ENCODE measurements at places on chromosomes 5 and 9. TPM values are rescaled to one million over a fixed set of nuclear protein-coding genes. Genes with fewer than 3 reads are reported as not detected.

Gene ZDHHC11B
- polyA plus RNA-seq, result not detected

Gene ANKRD31
- 0.02 TPM for polyA plus RNA-seq

Gene C9orf50
- 0.26 TPM for polyA plus RNA-seq

Gene MEIKIN
- not detected for polyA plus RNA-seq

Gene LRRC70
- polyA plus RNA-seq, result 0.71 TPM

Gene PCDHGC4
- 0.46 TPM for polyA plus RNA-seq

- no peak for DNase-seq
Measured at GRCh38 chr9:121424024-121424432, 54.0 kb upstream of the STOM start.

GRCh38 chr5:73987915-73988314 is 361.9 kb downstream of the ARHGEF28 start:
- DNase-seq, result no peak

DNA sequence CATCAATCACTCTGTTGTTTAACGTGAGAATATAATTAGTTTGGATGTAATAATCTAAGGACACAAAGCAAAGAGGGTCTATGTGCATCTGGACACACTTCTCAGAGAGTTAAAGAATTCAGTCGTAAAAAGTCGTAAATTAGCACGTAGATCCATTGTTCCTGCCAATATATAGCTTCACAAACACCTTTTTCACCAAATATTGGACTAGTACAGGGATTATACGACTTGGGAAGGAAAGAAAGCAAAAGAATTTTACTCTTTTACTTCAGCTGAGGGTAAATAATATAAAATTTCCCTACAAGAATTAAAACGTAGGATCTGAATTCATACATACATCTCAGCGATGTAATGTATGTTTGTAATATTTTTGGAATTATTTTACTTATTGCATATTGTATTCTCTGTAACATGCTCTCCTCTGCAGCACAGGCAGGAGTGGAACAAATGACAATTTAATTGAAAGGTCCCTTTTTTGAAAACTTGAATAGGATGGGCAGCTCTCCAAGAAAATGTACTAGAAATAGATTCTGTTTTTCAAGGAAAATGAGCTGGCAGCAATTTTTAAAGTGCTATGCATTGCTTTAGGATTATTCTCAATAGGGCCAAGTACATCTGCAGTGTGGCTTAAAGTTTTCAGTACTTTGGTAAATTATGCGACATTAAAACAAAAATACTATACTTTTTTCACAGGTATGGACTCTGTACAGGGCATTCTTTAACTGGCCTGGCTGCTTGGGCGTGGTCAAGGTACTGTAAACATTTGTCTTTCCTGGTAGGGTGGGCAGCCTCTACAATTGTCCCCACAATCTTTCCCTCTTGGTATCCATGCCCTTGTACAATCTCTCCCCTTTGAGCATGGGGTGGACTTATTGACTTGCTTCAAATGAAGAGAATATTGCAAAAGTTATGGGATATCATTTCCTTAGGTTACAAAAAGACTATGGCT is 39.7 kb upstream of the HSD17B4 start:
- DNase-seq, result no peak

DNA sequence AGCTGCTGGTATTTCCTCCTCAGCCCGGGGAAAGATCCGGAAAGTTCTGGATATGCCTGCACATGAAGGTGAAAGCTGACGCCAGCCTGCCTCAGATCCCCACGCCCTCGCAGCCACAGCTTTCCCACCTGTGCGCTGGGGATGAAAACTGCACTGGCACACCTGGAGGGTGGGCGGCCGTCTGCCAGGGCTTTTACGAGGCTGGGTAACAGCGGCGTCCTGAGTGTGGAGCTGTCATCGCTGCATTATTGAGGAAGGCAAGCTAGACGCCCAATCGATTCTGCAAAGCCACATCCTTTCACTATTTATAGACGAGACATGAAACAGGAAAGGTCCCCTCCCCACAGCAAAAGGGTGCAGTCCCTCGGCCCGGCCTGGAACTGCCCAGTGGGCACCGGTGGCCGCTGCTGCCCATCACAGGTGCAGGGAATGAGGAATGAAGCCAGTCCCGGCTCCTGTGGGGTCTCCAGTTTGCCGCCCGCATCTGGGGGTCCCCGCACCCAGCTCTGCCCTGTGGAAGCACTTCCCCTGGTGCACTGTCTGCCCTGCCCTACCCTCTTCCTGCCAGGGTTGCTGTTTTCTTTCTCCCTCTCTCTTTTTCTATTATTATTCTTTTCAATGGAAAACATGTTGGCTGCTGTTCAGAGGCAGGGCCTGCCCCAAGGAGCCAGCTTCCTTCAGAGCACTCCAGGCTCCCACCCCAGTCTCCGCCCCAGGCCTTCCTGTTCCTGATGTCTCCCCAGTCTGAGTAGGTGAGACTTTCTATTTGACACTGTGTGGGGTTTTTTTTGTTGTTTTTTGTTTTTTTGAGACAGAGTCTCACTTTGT is 7.0 kb downstream of the NOTCH1 start:
- no peak for DNase-seq

DNA sequence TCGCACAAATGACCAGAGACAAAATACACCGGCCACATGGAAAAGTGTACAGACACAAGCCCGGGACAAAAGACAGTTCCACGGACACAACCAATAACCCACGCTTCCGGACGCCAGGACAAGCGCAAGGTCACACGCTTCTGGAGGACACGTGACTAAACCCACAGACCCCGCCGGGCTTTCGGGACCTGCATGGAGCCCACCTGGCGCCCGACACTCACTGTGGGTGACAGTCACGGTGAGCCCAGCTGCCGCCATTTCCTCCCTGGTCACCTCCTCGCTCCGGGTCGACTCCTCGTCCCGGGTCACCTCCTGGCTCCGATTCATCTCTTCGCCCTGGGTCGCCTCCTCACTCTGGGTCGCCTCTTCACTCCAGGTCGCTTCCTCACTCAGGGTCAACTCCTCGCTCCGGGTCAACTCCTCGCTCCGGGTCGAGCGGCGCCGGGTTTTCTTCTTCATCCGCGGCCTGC is 470 bp downstream of the BAG1 start:
- no peak for DNase-seq

GRCh38 chr9:2341126-2341525 is 280.5 kb upstream of the VLDLR start:
- DNase-seq, result no peak

DNA sequence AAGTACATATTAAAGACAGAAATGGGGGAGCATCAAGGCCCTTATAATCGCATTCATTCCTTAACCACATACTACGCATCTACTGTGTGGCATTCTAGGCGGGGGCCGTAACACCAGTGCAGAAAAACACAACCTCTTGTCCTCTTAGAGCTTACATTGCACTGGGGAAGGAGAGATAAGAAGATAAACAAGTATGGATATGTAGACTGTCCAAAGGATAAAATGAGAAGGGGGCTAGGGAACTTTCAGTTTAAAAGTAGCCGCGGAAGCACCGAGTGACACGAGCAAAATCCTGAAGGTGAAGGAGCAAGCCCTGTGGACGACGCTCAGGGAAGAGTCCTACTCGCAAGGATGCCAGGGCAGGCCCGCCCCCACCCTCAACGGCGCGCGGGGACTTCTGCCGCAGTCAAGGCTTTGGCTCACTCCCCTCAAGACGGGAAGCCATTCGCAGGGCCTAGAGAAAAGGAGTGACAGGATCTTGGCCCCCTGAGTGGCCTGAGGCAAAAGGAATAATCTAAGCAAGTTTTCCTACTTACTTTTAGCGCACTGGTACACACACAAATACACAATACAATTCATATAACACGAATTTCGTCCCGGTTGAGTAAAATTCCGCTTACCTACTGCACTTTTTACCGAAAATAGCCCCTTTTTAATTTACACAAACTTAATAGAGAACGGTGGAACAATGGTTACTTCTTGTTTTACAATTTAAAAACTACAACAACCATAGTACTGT is 1.3 kb upstream of the NIPBL start:
- no peak for DNase-seq

DNA sequence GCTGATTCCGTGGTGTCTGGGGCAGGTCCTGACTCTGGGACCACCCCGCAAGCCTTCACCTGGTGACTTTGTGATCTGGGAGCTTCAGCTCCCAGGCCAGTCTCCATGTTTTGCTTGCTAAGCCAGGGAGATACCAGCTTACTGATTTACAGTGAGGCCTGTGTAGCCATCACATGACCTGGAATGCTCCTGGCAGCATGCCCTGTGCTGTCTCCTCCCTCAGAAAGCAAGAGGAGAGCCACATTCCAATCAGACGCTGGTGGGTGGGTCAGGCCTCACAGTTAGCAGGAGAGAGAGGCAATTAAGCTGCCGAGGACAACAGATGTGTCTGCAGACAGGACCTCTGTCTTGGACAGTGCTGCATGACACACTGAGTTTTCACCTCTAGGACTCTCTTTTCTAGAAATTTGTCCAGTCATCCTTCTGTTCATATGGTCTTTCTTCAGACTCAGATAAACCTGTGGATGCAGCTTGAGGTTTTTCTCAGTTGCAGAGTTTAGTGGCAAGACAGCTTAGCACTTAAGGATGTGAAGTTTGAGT is 24.4 kb upstream of the GRPEL2 start:
- DNase-seq, result peak; percentile 90

GRCh38 chr5:41212935-41213334 is 397 bp downstream of the C6 start:
- DNase-seq, result no peak

- DNase-seq, result no peak
Measured at GRCh38 chr5:116947691-116948528, 373.3 kb upstream of the SEMA6A start.

GRCh38 chr5:160693831-160694465 is 158.1 kb downstream of the ATP10B start:
- DNase-seq, result no peak

- no peak for DNase-seq
Measured at GRCh38 chr5:7053125-7053524, 339.9 kb downstream of the TENT4A start.

DNA sequence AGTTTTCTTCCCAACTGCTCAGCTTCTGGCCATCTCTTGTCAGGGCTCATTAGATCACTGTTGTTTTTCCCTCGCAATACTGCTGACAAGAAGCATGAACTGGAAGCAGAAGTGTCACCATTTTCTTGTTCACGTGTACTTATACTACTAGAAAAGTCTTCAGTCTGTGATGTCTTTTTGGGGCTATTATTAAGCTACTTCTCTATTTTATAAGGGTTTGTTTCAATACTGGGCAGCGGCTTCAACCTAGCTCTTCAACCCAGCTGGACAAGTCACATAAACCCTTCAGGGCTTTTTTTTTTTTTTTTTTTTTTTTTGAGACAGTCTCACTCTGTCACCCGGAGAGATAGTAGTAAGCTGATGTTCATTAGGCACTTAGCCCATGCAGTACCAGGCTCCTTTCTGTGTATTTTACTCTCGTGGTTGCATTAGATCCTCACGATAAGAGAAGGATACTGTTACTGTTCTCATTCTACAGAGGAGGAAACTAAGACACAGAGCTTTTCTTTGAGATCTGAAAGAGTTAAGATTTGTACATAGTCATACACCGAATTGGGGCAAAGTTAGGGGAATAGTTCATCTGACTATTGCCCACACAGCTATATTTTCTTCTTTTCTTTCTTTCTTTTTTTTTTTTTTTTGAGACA is 20.5 kb downstream of the RAPGEF1 start:
- DNase-seq, result no peak

- DNase-seq, result no peak
Measured at GRCh38 chr9:131290767-131291370, 1.3 kb downstream of the PLPP7 start.
